ENCODE measurements at places on chromosomes 16 and 17.

DNA sequence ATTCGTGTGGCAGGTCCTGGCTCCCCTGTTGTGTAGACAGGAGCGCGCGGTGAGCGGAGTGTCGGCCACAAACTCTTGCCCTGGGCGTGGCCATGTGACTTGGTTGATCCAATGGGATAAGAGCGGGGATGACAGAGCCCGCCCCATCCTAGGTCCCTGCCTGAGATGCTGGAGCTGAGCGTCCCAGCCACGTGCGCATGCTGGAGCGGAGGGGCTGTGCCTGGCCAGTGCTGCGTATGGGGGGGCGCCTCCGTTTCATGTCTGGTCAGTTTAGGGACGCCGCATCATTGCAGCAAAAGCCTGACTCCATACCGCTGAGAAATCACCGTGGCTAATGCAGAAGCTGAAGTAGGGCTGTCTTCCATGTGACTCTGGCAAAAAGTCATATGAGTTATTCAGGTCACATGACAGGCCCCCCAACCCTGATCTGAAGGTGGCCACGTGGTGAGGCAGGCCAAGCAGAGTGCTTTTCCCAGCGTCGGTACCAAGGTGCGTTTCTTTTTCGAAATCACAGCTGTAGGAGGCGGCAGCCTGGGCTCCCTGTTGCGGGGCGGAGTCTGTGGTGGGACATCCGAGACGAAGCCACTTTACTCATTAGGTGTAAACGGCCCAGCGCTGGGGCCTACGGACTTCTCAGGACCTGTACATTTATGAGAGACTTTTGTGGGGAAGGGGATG is 22.5 kb downstream of the HSBP1 start:
- no peak for DNase-seq
- no peak overlapping the region for H3K27ac ChIP-seq
- H3K27me3 ChIP-seq = peaks cover 9% of the 10 kb centered on the region
- H3K4me1 ChIP-seq = peaks cover 4% of the 10 kb centered on the region
- no peak overlapping the region for H3K4me3 ChIP-seq
- no peaks in the 10 kb centered on the region for H3K36me3 ChIP-seq

DNA sequence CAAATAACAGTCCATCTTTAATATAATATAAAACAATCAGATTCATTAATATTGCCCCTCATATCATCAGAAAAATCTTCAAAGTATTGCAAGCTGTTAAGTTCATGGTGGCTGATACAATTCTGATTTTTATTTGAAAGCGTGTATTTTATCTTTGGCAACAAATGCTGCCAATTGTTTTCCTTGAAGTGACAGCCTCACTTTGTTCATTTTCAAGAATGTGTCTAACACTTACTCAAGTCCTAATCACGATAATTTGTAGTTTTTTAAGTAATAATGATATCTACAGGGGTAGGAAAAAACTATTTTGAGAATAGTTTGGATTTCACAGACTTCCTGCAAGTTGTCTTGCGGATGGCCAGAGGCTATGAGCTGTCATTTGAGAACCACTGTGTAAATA is 75.8 kb downstream of the HS3ST3B1 start:
- H3K36me3 ChIP-seq = no peaks in the 10 kb centered on the region
- peaks cover 10% of the 10 kb centered on the region for H3K27me3 ChIP-seq
- no peak for DNase-seq
- no peak overlapping the region for H3K4me3 ChIP-seq
- H3K27ac ChIP-seq = no peak overlapping the region

- H3K27me3 ChIP-seq = no peaks in the 10 kb centered on the region
- H3K27ac ChIP-seq = peak overlapping the region; percentile 97
- peaks cover 15% of the 10 kb centered on the region for H3K4me1 ChIP-seq
- peak overlapping the region; percentile 89 for H3K4me3 ChIP-seq
Observed at GRCh38 chr16:88649924-88650748, 717 bp downstream of the CYBA start.

- H3K27me3 ChIP-seq = peaks cover 67% of the 10 kb centered on the region
- no peaks in the 10 kb centered on the region for H3K36me3 ChIP-seq
- no peak for DNase-seq
- no peaks in the 10 kb centered on the region for H3K4me1 ChIP-seq
- H3K27ac ChIP-seq = no peak overlapping the region
Observed at GRCh38 chr17:58233543-58233942, 4.8 kb upstream of the LPO start.

GRCh38 chr16:3091551-3091950 is 7.5 kb downstream of the ZSCAN10 start:
- no peaks in the 10 kb centered on the region for H3K27me3 ChIP-seq
- peaks cover 28% of the 10 kb centered on the region for H3K4me1 ChIP-seq

DNA sequence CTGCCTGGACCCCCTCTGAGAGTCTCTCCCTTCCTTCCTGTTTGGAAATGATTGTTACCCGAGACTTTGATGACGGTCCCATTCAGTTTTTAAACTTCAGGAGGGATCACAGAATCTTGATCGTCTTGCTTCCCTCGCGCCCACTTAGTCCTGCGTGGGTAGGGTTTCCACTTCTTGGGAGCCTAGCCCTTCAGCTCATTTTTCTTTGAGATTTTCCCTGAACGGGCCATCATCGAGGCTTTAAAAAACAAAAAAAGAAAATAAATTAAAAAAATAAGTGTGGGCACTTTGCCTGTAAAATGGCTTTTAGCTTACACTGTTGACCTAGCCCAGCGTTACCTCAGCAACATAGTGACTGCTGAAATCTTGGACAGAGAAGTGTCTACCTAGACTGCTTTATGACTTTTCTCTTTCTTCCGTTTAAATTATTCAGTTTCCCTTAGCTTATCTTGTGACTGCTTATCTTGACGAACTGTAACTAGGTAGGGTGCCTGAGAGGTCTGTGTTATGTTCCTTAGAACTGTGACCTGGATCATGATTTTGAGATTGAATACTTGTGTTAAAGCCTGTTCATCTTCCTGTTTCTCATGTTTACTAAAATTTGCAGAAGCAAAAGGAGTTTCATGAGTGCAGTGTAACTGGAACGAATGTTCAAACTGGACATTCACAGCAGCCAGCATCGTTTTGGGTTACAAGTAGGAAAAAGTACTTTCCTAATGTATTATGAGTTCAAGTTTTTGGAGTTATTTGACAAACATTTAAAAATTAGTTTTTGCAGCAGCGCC is 874 bp downstream of the WWP2 start:
- peaks cover 24% of the 10 kb centered on the region for H3K36me3 ChIP-seq
- no peak for DNase-seq
- H3K4me3 ChIP-seq = peak overlapping the region; percentile 91
- peak overlapping the region; percentile 98 for H3K27ac ChIP-seq

DNA sequence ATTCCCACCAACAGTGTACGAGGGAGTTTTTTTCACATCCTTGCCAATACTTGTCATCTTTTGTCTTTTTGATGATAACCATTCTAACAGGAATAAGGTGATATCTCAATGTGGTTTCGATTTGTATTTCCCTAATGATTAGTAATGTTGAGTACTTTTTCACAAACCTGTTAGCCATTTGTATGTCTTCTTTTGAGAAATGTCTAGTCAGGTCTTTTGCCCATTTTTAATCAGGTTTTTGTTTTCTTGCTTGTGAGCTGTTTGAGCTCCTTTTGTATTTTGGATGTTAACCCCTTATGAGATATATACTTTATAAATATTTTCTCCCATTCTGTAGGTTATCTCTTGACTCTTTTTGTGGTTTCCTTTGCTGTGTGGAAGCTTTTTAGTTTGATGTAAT is 1.9 kb upstream of the KRTAP4-5 start:
- H3K4me3 ChIP-seq = no peak overlapping the region
- peaks cover 2% of the 10 kb centered on the region for H3K4me1 ChIP-seq
- no peak for DNase-seq
- H3K27ac ChIP-seq = no peak overlapping the region
- peaks cover 3% of the 10 kb centered on the region for H3K36me3 ChIP-seq
- H3K27me3 ChIP-seq = peaks cover 42% of the 10 kb centered on the region

GRCh38 chr16:59046335-59046734 is 312.2 kb upstream of the GOT2 start:
- no peak overlapping the region for H3K4me3 ChIP-seq
- H3K27ac ChIP-seq = no peak overlapping the region
- H3K36me3 ChIP-seq = no peaks in the 10 kb centered on the region
- H3K27me3 ChIP-seq = no peaks in the 10 kb centered on the region

GRCh38 chr17:65527381-65527780 is 34.1 kb downstream of the AXIN2 start:
- DNase-seq = no peak
- H3K4me1 ChIP-seq = peaks cover 17% of the 10 kb centered on the region
- H3K27me3 ChIP-seq = no peaks in the 10 kb centered on the region
- H3K4me3 ChIP-seq = no peak overlapping the region

GRCh38 chr17:7250695-7251627 is 573 bp downstream of the CTDNEP1 start:
- peaks cover 37% of the 10 kb centered on the region for H3K4me1 ChIP-seq
- peak overlapping the region; percentile 99 for H3K27ac ChIP-seq
- no peak for DNase-seq
- H3K27me3 ChIP-seq = no peaks in the 10 kb centered on the region
- H3K36me3 ChIP-seq = peaks cover 51% of the 10 kb centered on the region

- H3K27ac ChIP-seq = no peak overlapping the region
- no peak overlapping the region for H3K4me3 ChIP-seq
Observed at GRCh38 chr17:42778570-42778969, 1.8 kb upstream of the WNK4 start.

DNA sequence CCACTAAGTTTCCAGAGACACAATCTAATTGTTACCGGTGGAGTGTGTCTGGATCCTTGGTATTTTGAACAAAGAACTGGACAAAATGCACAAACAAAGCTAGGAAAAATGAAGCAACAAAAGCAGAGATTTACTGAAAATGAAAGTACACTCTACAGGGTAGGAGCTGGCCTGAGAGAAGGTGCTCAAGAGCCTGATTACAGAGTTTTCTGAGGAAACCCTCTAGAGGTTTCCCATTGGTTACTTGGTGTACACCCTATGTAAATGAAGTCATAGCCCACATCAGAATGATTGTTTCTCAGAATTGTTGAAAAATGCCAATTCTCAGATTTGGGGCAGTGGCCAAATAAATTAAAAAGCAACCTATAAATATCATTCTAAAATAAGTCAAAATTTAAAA is 436.4 kb downstream of the KCNJ18 start:
- H3K36me3 ChIP-seq = no peaks in the 10 kb centered on the region
- H3K27me3 ChIP-seq = no peaks in the 10 kb centered on the region
- H3K27ac ChIP-seq = no peak overlapping the region

Measured in effector memory CD8-positive, alpha-beta T cell (primary cell).